ENCODE measurements at places on chromosomes 3 and 15.

GRCh38 chr3:57948080-57948671 is 60.0 kb upstream of the FLNB start:
- DNase-seq: no peak

DNA sequence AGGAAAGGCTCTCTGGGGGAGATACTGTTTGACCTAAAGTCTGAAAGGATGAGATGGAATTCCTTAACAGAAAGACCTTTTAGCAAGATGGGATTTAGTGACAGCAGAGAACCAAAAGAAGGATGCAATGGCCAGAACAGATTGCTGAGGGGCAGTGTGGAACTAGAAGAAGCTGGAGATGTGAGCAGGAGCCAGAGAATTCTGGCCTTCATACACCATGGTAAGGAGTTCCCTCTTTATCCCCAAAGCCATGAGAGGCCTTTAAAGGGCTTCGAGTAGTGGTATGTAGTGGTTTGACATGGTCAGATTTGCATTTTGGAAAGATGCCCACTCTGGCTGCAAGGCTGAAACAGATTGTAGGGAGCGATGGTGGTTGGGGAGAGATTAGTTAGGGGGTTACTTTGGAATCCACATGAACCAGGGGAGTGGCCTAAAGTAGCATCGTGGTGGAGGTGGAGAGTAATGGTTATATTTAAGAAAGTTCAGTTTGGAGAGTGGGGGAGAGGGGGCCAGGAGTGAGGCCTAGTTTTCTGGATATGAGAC is 34.0 kb upstream of the NPHP3 start:
- no peak for DNase-seq

DNA sequence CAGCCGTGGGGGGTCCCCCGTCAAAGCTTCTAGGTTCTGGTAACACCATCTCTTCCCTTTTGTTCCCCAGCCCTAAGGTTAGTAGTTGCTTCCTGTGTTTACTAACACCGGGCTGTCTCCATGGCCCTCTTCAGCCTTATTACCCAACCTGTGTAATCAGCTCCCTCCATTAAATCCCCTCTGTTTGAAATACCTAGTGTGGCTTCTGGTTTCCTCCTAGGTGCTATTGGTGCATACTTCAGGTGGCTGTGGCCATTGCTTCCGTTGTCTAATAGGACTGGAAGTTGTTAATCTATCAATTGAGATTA is 35.3 kb downstream of the MOBP start:
- no peak for DNase-seq

GRCh38 chr3:156711113-156711512 is 36.7 kb downstream of the TIPARP start:
- no peak for DNase-seq

GRCh38 chr3:194163697-194164096 is 27.7 kb downstream of the HES1 start:
- no peak for DNase-seq

- no peak for DNase-seq
Observed at GRCh38 chr3:108011616-108012015, 79.2 kb downstream of the CD47 start.

- DNase-seq: no peak
Observed at GRCh38 chr3:124558991-124559845, 171.0 kb upstream of the UMPS start.

GRCh38 chr15:82768414-82769054 is 37.3 kb downstream of the FSD2 start:
- DNase-seq: no peak

DNA sequence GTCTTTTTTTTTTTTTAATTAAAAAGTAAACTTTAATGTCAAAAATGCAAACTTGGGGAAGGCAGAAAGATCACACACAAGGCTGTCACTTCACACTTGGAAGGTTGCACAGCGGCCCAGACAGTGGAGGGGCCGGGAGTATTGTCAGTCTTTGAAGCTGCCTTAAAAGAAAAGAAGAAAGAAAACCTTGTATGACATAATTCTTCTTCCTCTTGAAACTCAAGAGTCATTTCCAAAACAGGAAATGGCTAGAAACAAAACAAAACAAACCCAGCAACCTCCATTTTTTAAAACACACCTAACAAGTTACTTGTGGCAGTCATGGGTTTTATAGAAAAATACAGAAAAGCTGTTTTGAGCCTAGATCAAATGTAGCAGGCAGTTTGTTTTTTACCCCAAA is 68.1 kb upstream of the MAGI1 start:
- no peak for DNase-seq

- DNase-seq: no peak
Observed at GRCh38 chr15:48981941-48982340, 18.2 kb upstream of the SHC4 start.

GRCh38 chr3:35965908-35966307 is 326.6 kb downstream of the ARPP21 start:
- no peak for DNase-seq

DNA sequence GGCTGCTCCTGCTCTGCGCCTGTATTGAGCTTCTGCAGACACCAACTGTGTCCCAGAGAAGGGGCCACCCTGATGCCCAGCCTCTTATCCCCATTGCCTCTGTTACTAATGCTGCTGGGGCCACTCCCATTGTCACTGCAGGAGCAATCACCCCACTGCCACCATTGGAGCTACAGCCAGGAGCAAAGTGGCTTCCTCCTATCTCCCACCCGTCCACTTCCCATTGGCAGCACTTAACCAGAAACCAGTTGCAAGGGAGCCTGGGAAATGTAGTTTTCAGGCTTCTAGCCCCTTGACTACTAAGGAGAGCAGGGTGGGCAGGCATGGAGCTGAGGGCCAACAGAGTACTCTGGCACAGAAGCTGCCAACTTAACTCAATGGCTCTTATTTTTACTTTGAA is 55.9 kb upstream of the KLF13 start:
- no peak for DNase-seq

DNA sequence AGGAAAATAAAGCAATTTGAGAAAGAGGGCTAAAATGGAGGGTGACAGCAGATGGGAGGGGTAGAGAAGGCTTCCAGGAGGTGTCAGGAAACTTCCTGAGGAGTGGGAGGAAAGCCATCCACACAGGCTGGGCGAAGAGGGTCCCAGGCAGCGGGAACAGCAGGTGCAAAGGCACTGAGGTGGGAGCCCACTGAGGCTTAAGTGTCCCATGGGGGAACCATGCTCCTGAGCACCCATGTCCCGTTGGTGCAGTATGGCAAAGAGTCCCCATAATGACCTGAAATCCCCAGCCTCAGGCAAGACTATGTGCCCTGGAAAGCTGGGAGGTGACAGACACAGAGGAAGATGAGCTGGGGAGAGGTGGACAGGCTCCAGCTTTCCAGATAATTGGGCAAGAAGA is 30.0 kb downstream of the CFAP100 start:
- no peak for DNase-seq

GRCh38 chr3:12842469-12842868 is 1.1 kb upstream of the RPL32 start:
- DNase-seq: no peak

GRCh38 chr3:39104961-39105686 is 2.3 kb downstream of the GORASP1 start:
- no peak for DNase-seq

GRCh38 chr3:196096382-196096953 is 14.6 kb upstream of the TFRC start:
- no peak for DNase-seq

DNA sequence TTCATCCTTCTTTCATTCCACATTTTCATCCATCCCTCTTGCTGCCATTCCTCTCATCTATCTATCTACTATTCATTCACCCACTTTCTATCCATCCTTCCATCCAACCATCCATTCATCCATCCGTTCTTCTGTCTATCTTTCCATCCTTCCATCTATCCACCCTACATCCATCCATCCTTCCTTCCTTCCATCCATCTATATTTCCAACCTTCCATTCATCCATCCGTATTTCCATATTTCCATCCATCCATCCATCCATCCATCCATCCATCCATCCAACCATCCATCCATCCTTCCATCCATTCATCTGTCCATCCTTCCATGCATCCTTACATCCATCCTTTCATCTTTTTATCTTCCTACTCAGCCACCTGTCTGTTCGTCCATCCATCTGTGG is 14.0 kb downstream of the SLC6A20 start:
- DNase-seq: no peak

DNA sequence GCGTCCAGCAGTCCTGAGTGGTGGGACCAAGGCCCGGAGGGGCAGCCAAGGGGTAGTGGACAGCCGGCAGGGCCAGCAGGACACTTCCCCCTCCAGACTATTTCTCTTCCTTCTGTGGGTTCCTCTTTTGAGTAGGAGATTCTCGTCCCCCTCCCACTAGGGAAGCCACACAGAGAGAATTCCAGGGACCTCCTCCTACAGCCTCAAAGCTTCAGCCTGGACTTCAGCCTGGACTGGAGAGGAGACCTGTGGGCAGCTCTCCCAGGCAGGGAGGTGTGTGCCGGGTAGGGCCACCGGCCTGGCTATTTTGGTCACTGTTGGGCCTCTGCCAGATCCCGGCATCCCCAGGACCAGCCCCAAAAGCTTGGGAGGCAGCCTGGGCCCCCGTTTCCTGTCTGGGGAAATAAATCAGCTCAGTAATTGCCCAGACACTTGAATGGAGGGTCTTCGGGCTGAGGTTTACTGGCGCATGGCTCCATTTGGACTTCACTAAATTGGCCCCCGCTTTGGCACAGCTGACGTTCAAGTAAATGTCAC is 1.3 kb downstream of the SLC6A6 start:
- no peak for DNase-seq

DNA sequence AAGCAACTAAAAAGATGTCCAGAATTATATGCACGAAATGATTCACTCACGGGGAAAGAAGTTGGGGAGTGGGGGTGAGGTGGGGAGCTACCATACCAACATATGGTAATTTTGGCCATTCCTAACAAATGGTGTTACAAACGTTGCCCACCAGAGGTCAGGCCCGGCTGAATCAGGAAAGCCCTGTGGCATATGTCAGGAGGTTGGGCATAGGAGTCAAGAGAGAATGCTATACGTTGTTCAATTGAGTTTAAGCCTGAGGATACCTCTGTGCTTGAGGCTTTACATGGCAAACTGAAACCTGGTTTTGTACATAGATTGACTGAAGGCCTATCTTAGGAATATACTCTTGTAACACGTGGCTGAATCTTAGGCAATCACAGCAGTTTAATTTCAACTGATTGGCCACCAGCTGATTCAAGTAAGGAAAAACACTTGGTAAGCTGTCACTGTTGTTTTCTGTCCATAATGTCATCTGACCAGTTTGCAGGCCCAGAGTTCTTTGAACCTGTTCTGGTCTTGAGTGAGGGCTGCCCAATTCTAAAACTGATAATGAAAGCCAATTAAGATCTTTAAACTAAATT is 23.4 kb upstream of the SLC2A2 start:
- DNase-seq: no peak

- DNase-seq: no peak
Observed at GRCh38 chr3:89434621-89435380, 327.4 kb downstream of the EPHA3 start.

DNA sequence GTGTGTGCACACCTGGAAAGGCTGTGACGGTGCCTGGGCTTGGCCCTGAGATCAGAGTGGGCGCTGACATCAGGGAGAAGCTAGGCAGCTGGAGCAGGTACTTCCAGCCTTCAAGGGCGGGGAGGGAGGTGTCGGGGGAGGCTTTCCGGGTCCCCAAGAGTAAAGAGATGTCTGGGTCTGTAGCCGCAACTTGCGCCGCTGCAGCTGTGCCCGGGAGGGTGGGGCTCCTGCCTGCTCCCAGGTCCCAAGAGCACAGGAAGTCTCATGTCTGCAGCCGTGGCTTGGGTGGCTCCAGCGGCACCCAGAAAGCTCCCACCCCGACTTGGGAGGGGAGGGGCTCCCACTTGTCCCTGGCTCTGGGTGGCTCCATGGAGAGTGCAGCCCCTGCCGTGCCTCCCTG is 103.2 kb upstream of the BNIP2 start:
- no peak for DNase-seq

DNA sequence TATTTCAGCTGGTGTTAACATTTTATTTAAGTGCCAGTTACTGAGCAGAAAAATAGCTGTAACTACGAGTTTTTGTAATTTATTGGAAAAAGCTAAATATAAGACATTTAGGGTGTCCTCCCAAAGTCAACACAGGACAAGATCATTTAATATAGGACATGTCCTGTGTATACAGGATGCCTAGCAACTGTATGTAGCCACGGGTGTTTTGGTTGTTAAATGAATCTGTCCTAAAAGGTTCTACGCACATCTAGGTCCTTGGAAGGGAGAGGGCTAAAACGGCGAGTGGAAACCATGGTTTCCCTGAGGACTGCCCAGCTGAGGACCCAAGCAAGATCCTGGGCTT is 565 bp upstream of the ZNF621 start:
- DNase-seq: no peak

DNA sequence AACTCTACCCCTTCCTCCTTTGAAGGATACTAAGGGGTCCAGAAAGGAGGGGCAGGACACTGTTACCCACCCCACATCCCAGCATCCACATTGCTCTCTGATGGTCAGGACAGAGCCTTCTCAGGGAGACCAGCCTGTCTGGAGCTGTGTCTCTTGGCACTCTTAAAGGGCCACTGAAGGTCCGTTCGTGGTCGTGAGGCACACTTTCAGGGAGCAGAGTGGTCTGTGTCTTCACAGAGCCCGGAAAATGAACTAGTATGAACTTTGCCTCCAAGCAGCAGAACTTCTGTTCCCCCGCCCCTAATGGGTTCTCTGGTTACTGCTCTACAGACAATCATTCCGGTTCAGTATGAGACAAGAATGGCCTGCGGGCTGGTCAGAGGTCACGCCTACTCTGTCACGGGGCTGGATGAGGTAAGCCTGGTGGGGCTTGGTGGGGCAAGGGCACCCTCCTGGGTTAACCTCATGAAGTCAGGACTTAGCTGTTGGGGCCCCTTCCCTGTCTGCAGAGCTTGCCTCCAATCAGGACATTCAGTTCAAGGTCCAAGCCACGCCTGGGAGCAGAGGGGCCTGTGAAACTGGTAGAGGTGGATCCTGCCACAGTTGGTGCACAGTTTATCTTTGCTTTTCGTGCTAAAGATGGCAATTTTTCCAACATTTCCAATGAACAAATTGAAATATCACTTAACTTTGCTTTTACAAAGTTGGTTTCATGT is 33.2 kb downstream of the CAPN3 start:
- no peak for DNase-seq

GRCh38 chr15:42401544-42402454 is 42.5 kb downstream of the CAPN3 start:
- no peak for DNase-seq

- no peak for DNase-seq
Observed at GRCh38 chr3:128492671-128493569, at the start of gene GATA2. TSS of gene GATA2 (minus strand) at chr3:128493201. CDS start at chr3:128487031, 6,170 bp downstream.

DNA sequence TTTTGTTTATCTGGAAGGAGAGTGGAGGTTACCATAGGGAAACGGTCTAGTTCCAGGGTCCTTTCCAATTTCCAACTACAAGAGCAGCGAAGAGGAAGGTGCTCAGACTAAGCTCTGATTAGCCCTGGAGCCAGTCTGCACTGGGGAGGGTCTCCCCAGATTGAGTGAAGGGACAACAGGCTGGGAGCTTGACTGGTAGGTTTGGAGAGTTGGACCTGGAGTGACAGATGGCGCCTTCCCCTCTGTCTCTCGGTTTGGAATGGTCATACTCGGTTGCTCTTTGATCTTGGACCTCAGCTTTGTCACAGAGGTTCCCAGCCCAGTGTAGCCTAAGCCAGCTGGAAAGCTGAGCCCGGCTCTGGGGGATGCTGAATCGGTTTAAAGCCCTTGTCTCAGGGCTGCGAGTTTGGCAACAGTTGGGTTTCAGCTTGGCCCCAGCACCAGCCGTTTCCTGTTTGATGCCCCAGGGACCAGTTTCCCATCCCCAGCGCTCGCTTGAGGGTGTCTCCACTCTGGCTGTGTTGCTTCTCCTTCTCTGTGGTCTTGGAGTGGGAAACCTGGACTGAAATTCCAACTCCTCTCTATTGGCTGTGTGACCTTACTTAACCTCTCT is 53.1 kb upstream of the ULK4 start:
- no peak for DNase-seq
